Tongue (tissue), 3 donors: ENCODE measurements at places on chromosomes 7 and 10.

- DNase-seq: no peak
Measured at GRCh38 chr10:122490786-122491680, 29.7 kb downstream of the HTRA1 start.

GRCh38 chr10:25815999-25816768, 117.8 kb upstream of the MYO3A start:
- DNase-seq: no peak

GRCh38 chr7:124276005-124276622, 243.2 kb upstream of the TMEM229A start:
- DNase-seq: peak; percentile 6

DNA sequence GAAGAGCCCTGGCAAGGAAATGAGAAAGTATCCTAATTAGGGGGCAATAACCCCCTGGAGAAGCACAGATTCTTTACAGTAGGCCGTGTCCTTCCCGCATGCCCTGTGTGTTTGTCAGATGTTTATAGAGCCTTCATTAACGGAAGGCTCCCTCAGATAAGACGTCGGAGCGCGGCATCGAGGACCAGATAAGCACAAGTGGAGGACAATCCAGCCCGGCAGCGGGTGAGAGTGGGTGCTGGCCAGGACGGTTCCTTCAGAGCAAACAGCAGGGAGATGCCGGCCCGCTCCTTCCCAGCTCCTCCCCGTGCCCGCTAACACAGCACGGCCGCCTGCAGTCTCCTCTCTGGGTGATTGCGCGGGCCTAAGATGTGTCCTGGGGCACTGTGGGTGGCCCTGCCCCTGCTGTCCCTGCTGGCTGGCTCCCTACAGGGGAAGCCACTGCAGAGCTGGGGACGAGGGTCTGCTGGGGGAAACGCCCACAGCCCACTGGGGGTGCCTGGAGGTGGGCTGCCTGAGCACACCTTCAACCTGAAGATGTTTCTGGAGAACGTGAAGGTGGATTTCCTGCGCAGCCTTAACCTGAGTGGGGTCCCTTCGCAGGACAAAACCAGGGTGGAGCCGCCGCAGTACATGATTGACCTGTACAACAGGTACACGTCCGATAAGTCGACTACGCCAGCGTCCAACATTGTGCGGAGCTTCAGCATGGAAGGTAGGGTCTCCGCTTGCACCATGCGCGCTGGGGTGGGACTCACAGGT, at the start of gene GDF2:
TSS of gene GDF2 (plus strand) at position 155 of the 762 bp plus-strand sequence. CDS start at position 370, 215 bp downstream.
- no peak for DNase-seq

DNA sequence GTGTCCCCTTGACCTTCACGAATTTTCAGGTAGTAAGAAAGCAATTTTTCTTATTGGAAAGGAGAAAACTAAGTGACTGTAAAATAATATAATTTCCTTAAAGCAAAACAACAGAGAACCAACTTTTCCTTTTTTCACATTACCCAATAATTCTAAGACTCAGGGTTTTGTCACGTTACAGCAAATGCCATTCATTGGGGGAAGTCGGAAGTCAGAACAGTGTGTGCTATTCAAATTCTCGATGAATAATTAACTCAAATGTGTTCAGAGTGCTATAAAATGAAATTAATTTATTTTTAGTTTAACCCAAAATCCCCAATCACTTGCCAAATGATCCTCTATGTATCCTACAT, 40.0 kb downstream of the DIP2C start:
- no peak for DNase-seq

DNA sequence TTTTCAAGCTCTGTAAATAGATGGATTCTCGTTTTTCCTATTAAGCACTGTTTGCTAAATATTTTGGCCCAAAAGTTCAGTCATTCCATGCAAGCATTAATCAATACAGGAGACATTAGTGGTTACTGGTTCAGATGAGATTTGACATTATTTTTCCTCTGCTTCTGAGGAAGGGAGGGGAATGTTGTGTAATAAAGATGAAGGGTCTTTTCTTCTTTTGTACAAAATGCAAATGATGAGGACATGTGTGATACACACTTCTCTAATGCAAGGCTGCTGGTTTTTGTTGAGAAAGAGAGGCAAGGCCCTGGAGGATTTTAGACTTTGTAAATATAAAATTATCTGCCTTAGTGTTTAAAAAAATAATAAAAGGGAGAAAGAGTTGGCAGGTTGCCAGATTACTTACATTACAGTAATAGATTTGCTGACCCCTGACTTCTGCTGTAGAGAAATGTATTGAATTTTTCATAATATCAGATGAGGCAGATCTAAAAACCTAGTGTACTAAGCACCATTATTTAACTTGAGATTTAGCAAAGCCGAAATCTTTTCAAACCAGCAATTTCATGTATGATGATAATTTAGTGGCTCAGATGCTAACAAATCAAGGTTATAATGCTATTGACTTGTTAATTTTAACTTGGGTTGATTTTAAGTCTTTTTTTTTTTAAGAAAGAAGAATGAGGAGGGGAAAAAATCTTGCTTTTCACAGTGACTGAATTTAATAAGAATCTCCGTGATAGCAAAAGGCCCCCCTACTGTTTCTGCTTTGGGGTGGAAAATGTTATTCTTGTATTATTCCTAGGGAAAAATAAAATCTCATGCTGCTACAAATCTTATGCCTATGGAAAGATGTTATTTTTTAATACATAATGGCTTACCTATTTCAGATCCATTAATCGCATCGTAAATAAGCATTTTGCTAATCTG, 180.1 kb downstream of the ARID5B start:
- DNase-seq: peak; percentile 49

DNA sequence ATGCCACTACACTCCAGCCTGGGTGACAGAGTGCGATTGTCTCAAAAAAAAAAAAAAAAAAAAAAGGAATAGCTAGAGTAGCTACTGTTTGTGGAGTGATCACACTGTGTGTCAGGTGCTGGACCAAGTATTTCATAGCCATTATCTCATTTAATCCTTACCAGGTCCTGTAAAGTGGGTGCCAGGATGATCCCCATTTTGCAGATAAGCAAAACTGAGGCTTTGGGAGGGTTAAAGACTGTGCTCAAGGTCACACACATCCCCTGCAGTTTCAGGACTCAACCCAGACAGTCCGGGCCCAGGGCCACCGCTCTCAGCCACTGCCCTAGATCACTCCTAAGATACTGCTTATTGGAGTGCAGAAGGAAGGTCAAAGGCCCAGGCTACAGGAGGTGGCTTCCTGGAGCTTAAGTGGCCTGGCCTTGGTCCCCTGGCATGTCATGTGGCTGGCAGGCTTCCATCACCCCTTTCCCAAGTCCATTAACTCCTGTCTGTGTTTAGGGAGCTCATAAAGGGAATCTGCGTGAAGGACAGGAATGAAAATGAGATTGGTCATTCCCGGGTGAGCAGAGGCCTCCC, 12.4 kb upstream of the WBP1L start:
- no peak for DNase-seq

- DNase-seq: peak; percentile 77
Measured at GRCh38 chr10:98920807-98921206, 314.8 kb downstream of the HPSE2 start.

DNA sequence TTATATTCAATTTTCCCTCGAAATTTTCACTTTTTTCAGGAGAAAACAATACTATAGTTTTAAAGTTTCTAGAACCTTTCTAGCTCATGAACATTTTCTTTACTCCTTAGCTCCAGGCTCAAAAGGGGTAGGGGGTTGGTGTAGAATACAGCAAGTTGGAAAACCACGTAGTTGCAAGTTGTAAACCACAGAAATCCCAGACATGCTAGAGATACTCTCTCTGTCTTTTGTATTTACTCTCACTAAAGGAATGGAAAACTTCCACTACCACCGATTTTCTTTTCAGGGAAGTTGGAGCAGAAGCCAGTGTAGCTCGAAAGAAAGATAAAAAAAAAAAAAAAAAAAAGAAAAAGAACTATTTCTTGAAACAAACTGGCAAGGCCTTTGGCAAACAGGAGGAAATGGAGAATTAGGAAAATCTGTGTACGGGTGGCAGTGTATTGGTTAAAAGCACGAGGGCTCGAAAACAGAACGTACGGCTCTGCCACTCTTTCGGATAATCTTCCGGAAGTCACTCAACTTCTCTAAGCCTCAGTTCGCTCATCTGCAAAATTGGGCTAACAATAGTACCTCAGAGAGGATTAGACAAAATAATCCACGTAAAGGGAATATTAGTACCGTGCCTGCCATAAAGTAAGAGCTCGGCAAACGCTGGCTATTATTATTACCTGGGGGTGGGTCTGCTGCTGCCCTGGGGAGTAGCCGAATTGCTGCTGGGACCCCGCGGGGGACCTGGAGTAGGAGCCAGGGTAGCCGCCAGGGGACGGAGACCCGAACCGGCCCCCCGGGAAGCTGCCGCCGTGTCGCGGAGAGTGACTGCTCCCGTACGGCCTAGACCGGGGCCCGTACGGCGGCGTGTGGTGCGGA, 628 bp downstream of the MPLKIP start:
- peak; percentile 21 for DNase-seq

GRCh38 chr7:121107923-121108498, 119.5 kb downstream of the CPED1 start:
- DNase-seq: peak; percentile 83

DNA sequence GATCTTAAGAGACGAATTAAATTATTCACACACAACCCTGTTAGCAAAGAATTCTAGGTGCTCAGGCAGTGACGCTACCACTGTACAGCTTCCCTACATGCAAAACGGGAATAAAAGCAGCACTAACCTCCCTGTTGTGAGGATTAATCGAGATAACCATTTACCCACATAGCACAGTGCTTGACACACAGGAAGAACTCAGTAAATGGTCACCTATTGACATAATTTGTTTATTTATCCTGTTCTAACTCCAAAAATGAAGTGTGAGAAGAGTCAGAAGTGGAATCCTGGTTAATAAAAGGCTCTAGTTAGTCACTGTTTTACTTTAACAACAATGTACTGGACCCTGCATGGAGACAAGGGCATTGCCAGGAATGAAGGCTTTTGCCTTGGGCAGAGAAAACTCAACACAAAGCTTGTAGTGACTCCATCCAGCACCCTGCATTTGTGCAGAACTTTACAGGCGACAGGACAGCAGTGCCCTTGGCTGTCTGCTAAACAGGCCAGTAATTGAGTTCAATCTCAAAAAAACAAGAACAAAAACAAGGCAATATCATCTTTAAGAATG, 103.8 kb downstream of the SORBS1 start:
- DNase-seq: no peak

DNA sequence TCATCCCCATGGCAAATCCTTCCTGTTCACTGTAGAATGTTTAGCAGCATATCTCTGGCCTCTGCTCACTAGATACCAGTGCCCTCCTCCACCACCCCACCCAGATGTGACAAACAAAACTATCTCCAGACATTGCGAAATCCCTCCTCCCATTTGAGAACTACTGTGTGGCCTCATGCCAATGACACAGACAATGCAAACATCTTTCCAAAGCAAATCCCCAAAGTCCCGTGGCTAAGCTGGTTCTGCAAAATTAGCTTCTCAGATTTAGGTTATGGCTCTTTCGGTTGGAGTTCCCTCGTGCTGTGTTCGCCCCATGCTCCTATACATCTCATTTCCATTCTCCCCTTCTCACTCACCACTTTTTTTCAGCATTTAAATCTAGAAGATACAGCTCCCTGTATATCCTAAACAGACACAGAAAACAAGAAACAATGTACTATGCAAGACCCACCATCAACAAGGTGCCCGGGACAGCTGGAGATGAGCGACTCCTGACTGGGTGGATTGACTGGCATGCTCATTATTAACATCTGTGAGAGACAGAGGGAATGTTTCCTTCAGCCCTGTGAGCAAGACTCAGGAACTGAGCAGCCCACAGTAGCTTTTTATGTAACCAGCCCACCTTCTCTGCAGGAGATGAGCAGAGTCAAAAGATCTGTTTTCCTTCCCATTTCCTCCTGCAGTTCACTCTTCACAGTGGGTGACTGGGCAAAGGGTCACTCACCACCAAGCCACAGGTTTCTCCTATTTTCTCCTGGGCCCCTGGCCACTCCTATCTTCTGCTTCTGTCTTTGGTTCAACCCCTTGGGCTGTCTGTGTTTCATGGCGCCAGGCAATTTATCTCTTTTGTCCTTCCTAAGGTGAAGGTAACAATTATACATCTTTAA, 225.7 kb upstream of the AOAH start:
- DNase-seq: peak; percentile 89

DNA sequence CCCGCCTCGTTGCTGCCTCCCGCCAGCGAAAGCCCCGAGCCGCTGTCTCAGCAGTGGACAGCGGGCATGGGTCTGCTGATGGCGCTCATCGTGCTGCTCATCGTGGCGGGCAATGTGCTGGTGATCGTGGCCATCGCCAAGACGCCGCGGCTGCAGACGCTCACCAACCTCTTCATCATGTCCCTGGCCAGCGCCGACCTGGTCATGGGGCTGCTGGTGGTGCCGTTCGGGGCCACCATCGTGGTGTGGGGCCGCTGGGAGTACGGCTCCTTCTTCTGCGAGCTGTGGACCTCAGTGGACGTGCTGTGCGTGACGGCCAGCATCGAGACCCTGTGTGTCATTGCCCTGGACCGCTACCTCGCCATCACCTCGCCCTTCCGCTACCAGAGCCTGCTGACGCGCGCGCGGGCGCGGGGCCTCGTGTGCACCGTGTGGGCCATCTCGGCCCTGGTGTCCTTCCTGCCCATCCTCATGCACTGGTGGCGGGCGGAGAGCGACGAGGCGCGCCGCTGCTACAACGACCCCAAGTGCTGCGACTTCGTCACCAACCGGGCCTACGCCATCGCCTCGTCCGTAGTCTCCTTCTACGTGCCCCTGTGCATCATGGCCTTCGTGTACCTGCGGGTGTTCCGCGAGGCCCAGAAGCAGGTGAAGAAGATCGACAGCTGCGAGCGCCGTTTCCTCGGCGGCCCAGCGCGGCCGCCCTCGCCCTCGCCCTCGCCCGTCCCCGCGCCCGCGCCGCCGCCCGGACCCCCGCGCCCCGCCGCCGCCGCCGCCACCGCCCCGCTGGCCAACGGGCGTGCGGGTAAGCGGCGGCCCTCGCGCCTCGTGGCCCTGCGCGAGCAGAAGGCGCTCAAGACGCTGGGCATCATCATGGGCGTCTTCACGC, 825 bp downstream of the ADRB1 start:
- no peak for DNase-seq

GRCh38 chr10:43865265-43866135, 216.8 kb upstream of the ZNF32 start:
- DNase-seq: no peak

GRCh38 chr10:100993986-100994708, 5.5 kb upstream of the LZTS2 start:
- peak; percentile 80 for DNase-seq

GRCh38 chr7:132752431-132752830, 176.2 kb upstream of the PLXNA4 start:
- DNase-seq: no peak

GRCh38 chr7:67738958-67739357, 742.3 kb downstream of the TYW1 start:
- DNase-seq: peak; percentile 70
